ENCODE measurements at places on chromosomes 3 and 15.

DNA sequence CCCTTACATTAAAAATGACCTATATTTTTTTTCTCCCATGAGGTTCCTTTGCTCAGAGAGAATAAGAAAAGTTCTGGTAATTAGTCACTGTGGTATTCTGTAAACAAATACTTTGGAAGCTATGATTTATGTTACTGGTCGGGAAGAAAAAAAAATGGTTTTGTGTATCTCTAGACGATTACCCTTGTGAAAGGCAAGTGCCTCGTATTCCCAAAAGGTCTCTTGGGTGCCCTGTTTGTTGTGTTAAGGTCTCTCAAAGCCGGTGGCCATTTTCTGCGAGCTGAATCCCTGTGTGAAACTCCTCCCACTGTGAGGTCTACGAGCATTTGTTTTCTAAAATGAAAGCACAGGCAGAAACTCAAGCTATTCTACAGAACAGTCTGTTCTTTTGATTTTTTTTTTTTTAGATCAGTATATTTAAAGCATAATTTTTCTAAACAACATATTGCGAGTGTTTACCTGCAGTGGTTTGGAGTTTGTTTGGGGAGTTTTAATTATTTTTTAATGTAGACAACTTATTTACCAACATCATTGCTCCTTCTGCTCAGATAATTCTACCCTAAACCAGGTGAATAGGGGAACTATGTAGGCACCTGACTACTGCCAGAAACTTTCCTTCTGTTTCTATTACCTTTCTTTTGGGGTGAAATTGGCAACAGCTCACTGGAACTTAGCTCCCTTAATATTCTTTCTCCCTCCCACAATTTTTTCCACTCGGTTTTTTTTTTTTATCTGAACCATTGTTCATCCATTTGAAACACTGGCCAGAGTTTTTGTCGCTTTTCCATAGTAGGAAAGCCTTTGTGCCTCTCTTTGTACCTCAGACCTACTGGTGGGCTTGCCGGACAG, 44.0 kb downstream of the ZBTB38 start:
- peak; percentile 77 for DNase-seq

- DNase-seq: no peak
These were observed 55.9 kb upstream of the LIMD1 start for GRCh38 chr3:45538641-45538986.

- DNase-seq: no peak
These were observed 761.7 kb downstream of the IGSF11 start for GRCh38 chr3:118272991-118273390.

GRCh38 chr3:113254171-113254947, 43.0 kb downstream of the BOC start:
- DNase-seq: no peak

DNA sequence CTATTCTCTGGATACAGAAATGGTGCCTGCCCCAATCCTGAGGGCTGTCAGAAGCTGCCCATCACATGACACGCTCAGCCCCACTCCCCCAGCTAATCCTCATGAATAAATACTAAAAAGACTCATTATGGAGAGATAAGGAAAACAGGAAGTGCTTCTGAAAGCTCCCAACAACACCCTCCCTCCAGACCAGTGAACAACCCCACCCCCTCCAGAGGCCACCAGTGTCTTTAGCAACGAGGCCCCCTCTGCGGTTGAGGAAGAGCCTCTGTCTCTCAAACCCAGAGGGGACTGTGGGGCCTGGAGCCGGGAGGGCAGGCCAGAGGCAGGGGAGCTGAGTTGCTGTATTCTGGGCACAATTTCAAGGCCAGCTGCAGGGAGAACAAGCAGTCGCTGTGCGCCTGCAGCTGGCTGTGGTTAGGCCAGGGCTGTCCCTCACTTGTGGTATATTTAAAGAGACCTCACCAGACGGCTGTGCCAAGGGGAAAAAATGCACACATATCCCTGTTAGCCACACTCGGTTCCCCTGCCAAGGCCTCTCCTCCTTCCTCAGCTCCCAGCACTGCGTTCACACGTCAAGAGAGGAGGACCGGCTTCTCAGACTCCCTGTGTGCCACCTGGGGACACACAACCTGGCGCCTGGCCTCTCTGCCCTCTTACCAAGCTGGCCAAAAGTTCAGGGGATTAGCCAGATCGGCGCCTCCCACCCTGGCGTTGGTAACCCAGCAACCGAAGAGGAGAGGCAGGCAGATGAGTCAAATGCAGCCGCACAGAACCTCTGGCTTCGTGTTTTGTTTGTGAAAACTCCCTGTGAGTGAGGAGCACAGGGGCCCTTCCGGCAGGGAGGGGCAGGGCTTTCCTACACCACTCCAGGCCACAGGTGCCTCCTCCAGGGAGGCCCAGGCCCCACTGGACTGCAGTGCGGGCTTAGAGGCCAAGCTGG, 101.2 kb upstream of the ETV5 start:
- DNase-seq: no peak

GRCh38 chr3:131716007-131716406, 213.2 kb upstream of the MRPL3 start:
- DNase-seq: no peak

DNA sequence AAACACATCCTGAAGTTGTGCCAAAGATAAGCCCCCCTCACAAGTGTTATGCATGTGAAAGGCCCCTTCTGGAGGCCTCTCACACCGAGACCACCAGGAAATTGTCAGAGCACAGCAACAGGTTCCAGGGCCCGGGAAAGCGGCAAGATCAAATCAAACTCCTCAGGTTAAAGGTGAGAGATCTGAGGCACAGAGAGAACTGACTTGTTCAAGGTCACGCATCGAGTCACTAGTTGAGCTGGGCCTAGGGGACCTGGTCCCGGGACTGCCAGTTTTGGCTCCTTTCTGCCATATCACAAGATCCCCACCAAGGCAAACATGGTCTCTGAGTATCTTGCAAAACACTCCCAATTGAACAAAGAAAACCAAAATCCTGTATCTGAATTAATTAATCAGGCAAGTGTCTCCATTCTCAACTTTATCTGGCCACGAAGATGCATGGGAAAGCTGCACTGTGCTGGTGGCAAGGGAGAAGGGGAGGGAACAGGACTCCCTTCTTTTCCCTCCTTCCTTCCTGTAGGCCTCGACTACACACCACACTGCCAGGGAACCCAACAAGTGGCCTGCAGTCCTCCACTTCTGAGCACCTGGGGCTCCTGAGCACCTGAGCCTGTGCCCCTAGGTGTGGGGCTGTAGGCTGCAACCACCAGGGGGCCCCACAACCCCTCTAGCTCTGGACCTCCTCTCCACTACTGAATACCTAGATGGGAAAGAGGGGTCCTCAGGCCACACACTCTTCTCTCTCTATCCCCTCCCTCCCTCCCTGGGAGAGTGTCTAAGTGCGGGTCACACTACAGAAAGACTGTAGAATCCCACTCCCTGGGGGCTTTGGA, 37.3 kb downstream of the ANP32A start:
- DNase-seq: no peak

DNA sequence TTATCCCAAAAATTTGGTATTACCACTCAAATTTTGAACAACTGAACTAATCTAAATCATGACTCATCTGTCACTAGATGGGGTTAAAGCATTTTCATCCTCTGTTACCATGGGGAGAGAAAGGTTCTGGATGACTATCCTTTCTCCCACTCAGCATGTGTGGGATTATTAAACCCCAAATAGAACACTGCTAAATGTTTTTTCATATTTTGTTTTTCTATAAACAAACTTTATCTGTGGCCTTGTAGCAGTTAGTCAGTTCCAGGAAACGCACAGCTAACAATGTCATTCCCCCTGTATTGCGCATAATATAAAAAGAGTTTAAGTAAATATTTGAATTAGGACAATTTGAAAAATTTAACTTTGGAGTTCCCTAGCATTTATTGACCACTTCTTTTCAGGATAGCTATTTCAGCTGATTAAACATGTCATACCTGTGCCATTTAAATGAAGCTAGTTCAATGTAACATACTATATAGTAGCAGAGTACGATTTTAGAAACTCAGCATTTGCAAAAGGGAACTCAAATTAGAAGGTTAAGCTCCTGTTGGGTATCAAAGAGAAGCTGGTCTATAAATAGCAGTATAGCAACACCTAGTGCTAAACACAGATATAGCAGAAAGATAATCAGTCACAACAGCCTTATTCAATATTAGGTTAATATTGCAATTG, 9.2 kb upstream of the TMEM212 start:
- peak; percentile 31 for DNase-seq

DNA sequence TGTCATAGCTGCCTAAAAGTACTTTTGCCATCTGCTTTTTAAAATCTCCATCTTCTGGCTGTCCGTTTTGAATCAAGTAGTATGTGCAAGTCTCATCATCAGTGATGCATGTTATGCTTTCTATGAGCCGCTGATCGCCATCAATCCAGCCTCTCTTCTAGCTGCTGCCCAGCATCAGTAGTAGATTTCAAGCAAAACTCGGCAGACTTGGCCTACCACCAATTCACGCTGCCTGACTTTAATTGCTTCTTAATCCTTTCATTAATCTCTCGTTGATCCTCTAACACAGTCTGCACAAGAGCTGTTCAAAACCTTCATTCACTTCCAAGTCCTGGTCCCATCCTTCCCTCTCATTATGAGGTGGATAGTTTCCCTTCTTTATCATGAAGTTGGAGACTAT, 104.9 kb downstream of the NSUN3 start:
- DNase-seq: no peak

DNA sequence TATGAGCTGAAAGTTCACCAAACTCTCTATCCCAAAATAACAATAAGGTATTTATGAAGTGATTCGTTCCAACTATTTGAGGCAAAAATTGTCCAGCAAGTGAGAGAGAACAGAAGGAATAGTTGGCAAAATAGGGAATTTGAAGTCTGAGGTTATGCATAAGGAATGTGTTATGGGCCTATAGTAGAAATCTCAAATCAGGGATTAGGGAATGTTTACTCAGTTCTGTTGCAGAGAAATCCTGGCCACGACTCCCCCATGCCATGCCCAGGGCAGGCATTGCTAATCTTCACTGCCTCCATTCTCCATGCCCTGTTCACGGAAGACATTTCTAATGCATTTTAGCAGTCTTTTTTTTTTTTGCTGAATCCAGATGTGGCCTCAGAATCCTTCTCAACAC, 58.6 kb downstream of the FLNB start:
- no peak for DNase-seq

- DNase-seq: no peak
These were observed 318.8 kb upstream of the CTDSPL start for GRCh38 chr3:37542772-37543449.

DNA sequence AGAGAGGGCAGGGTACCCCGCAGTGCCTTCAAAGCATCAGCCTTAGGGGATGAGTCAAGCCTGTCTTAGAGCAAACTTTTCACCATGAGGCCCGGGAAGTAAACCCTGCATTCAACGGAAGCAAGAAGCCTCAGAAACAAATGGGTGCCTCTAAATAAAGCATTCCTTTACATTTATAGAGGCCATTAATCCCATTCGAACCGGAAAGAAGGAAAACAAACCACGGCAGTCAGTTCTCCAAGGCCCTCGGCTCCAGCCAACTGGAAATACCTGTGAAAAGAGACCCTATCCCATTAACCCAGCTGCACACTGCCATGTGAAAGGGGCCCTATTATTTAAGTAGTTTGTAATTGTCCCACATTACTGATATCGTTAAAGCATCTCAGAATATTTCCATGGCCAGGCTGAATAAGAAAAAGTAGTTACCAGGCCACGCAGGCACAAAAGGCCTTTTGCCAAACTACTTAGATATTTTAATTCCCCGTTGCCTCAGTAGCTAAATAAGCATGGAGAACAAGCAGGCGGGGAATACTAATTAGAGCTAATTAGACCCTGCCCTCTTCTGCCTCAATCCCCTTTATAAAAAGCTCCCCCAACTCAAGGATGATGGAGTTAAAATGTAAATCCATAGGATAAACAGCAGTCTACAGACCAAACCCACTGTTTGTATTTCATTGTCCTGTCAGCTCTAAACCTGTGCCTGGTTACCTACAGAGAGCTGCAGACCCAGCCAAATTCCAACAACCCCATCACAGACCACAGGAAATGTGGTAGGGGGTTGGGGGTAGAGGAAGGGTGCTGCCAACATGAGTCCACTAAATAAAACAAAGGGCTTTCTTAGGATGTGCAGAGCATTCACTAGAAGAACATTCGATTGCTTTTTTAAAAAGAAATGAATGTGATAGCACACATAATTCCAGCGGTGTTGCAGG, 4.1 kb downstream of the ITGB5 start:
- no peak for DNase-seq

GRCh38 chr15:41821831-41822230, 6.1 kb upstream of the JMJD7 start:
- DNase-seq: no peak

DNA sequence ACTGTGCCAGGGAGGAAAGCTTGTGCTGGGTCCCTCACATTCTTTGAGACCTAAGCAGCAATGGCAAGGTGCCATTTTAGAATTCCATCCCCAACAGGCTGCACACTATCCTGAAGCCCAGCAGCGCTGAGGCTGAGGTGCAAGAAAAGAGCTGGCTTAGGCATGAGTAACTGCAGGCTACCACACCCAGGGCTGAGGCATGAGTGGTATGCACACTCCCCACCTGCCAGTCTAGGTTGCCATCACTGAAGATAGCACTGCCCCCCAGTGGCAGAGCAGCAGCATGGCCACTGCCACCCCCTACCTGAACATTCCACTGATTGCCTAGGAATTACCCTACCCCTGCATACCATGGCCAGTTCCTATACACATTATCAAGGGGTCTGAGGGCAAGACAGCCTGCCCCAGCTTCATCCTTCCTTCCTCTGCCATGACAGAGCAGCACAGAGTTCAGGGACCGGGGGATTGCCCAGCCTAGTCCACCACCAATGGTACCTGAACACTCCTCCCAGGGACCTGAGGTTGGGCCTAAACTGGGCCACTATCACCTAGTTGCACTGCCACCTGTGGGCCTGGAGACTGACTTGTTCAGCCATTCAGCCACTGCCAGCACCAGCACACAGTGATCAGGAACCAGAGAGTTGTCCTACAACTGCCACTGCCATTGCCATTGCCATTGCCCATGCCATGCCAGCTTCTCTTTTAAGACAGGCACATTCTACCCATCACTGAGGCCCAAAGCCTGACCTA, 129.8 kb downstream of the SATB1 start:
- no peak for DNase-seq

GRCh38 chr3:119571688-119572087, 7.6 kb upstream of the ADPRH start:
- no peak for DNase-seq

- DNase-seq: no peak
These were observed 408.2 kb upstream of the CBLB start for GRCh38 chr3:106276755-106277612.

GRCh38 chr3:8970971-8971589, 7.8 kb upstream of the RAD18 start:
- peak; percentile 3 for DNase-seq

DNA sequence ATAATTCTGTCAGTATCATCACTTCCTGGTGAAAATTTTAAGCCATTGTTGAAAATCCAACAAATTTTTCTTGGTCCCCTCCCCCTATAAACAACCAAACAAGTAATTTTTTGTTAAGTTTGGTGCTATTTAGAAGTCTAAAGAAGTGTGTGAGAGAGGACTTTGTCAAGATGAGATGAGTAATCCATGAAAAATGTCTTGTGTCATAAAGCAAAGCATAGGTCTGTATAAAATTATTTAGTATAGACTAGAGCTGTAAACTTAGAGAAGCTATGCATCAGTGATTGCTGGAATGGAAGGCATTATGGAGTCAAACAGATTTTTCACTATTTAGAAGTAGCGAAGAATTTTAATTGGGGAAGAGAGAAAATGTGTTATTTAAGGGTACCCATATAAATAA, 31.4 kb downstream of the MAPK6 start:
- DNase-seq: no peak

All from NCI-H774 (cell line).